Natural killer cell treated with Interleukin-12 subunit alpha and Interleukin-12 subunit beta and Interleukin-15 and Interleukin-18, amount 100 ng/mL, for 72 hours (primary cell): ENCODE measurements at places on chromosomes 5 and 9.

- no peak for DNase-seq
Observed at GRCh38 chr9:115690786-115691496, 462.6 kb upstream of the PAPPA start.

DNA sequence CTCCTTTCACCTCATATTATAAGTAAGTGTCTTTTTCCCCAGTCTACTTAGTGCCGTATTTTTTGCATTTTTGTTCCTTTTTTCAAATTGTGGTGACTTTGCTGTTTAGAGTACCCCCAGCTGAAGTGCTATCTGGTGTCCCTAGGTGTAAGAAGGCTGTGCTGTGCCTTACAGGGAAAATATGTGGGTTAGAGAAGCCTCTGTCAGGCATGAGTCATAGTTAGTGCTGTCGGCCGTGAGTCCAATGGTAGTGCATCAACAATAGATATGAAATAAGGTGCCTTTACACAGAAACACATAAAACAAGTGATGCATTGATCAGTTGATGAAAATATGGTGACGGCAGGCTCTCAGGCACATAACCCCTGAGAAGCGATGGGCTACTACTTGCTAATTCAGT lies 20.1 kb downstream of the SYK start:
- DNase-seq, result no peak

DNA sequence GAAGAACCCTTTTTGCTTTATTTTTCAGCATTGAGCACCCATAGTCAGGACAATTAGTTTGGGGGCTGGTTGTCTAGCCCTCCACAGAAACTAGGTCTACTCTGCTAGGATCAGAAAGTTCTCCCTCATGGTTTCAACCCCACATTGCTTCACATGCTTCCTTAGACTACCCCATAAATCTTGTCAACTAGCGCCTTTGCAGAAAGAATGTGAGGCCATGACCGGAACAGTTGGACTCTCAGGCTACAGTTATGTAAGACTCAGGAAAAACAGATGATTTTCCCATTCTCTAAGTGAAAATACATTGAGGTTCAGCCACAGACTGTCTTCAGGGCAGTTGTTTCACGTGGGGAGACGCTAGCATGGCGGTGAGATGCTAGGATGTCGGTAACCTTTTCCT lies 255.6 kb downstream of the NR3C1 start:
- DNase-seq, result no peak

- peak; percentile 45 for DNase-seq
Observed at GRCh38 chr5:1343315-1343751, 1.6 kb downstream of the CLPTM1L start.

- DNase-seq, result no peak
Observed at GRCh38 chr5:138391859-138392386, 39.4 kb downstream of the KDM3B start.

DNA sequence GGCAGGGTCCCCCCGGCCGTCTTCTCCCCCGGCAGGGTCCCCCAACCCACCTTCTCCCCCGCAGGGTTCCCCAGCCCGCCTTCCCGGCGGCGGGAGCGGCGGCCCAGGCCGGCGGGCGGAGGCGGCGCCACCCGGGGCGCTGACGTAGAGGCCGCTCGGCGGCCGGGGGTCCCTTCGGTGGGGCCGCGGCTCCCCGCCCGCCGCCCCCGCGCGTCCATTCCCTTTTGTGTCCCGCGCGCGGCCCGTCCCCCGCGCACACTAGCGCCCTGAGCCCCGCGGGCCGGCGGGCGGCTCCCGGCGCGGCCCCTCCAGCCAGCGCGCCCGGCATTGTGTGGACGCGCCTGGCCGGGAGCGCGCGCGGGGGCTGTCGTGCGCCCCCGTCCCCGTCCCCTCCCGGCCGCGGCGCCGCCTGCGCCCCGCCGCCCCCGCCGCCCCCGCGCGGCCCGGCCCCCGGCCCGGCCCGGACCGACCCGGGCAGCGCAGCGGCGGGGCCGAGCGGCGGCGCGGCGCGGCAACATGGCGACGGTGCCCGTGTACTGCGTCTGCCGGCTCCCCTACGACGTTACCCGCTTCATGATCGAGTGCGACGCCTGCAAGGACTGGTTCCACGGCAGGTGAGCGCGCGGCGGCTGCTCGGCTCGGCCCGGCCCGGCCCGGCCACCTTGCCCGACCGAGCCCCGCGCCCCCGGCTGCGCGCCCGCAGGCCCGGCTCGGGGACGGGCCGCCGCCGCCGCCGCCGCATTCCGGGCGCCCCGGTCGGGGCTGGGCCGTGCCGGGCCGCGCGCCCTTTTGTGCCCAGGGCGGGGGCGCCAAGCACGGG lies at the start of gene PHF2:
Gene PHF2, plus strand, starts transcription at position 327 of the 820 bp plus-strand sequence. Its CDS starts 190 bp downstream, at position 517.
- no peak for DNase-seq

DNA sequence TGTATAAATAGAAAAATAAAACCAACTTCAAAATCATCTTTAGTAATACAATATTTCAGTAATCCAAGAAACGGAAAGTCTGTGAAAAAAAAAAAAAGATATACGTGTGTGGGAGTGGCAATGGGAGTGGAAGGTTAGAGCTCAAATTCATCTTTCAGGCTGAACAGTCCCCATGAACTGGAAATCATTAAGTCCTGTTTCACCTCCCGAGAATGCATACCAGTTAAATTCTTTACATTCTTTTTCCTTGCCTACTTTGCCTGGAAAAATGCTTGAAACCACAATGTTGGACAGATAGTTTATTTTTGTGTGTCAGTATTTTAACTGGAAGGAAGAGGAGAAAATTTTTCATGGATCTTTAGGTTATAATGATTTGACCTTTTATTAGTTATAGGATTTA lies 166.8 kb downstream of the MUSK start:
- no peak for DNase-seq

DNA sequence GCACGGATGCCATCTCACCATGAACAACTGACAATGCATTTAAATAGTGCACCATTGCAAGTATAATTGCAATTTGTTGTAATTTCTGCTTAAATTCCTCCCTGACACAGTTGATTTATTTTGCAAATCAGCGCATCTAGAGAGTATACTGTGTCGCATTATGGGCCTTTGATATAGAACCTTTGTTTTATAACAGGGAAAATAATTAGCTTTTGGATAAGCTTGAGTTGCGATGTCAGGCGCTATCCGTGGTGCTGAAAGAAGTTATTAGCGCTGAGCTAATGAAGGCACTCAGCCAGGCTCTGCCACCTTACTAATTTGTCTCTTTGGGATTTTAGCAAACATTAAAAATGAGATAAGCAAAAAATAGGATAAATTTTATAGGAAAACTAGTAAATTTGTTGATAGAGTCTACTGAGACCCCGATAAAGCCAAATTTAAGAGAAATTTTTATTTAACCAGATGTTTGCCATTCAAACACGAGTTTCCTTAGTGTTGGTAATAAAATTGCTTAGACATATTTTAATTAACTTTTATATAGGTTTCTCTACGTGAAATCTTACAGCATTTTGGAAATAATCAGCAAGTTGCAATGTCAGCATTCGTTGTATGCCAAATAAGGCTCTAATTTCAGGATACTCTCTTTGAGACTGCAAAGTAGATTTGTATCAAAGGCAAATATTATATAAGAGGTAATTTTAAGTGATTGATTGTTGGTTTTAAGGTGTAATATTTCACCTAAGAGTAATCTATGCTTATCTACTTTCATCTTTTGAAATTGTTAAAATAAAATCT lies 355.5 kb downstream of the TLR4 start:
- DNase-seq, result no peak

DNA sequence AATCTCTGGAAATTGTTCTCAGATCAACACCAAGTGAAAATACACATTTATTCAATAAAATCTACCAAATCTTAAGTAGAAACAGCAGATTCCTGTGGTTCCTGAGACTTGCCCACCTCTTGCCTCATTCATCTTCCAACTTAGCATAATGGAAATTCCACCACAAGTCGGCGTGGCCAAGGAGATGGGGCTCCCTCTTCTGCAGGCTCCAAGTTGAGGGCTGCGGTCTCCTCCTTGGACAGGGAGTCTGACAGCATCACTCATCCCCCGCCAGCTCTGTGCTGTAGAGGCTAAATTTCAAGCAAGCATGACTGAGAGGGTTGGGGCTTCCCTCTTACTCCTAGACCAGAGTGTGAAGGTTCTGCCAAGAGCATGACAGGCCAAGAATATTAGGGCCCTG lies 273.7 kb downstream of the DIRAS2 start:
- DNase-seq, result no peak

DNA sequence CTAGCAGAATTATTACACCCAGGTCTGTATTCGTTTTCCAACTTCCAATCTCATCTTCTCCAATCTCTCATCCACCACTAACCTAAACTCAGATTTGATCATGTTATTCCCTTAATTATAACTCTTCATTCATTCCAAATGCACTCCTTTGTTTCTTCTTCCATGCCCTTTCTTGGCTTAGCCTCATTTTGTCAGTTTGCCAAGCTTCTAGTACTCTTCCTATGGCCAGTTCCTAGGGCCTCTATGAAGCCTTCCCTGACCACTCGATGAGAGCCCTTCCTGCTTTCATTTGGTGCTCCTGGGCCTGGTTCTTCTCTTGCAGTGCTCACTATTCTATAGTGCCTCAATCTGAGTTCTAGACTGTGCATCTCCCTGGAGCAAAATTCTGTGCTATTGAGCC lies 5.8 kb downstream of the FAM219A start:
- no peak for DNase-seq

- DNase-seq, result no peak
Observed at GRCh38 chr9:113154471-113154870, 3.7 kb downstream of the SLC31A2 start.

DNA sequence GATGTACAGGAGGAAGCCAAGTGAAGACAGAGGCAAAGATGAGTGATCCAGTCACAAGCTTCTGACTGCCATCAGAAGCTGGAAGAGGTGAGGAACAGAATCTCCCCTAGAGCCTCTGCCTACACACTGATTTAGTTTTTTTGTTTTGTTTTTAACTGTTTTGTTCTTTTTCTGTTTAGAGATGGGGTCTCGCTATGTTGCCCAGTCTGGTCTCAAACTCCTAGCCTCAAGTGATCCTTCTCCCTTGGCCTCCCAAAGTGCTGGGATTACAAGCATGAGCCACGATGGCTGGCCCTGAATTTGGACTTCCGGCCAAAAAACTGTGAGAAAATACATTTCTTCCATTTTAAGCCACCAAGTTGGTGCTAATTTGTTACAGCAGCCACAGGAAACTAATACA lies 204.7 kb upstream of the ZNF608 start:
- DNase-seq, result no peak

DNA sequence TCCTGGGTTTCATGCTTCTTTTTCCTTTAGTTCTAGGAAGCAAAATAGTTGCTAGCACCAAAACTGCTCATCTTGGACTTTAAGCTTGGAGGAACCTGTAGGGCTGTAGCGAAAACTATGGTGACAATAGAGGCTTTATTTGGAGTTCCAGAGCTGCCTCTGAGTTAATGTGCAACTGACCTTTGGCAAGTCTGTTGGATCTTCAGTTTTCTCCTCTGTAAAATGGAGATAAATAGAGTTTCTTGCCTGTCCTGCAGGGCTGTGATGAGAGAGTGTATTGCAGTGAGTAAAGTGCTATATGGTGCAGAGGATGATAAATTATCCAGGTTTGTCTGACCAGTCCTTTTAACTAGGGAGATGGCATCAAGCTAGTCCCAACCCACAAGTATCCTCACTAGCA lies 417.0 kb downstream of the MAN2A1 start:
- DNase-seq, result no peak

- no peak for DNase-seq
Observed at GRCh38 chr5:102715082-102715807, 39.9 kb upstream of the PAM start.

DNA sequence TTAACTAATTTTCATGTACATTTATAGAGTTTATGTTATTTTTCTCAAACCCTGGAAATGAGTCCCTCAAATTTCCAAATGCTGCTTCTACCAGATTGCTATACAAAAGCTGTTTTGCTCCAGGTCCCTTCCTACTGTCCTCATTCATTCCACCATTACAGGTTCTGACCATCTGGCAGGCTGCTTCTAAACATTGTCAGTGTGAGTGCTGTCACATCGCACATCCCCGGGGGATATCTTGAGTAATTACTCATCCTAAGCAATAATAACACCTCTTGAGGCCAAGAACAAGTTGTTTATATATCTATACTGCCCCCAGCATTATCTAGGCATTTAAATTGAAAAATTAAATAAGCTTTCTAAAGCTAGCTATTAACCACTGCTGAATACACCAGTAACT lies 1675.3 kb upstream of the CDH6 start:
- no peak for DNase-seq

DNA sequence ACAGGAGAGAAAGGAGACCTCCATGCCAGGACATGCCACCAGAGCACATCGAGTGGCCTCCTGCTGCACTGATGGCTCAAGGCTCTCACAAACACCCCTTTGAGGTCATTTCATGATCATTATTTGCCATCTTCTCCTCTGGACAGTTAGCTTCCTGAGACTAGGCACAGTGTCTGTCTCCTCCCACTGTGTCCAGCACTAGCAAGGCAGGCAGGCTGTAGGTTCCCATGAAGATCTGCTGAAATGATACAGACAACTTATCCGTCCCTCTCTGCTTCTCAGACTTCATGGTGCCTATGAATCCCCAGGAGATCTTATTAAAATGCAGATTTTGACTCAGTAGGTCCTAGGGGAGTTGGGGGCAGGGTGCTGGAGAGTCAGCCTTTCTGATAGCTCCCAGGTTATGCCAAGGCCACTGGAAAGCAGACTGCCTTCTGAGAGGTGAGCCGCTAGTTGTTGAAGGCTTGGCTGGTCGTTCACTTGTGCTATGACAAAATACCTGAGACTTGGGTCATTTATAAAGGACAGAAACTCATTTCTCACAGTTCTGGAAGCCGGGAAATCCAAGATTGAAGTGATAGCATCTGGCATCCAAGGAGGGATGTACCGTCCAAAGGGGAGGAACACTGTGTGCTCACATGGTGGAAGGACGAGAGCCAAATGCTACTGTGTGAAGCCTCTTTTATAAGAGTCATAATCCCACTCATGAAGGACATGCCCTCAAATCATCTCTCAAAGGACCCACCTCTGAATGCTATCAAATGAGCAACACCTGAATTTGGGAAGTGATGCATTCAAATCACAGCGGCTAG lies 183.4 kb downstream of the SPOCK1 start:
- no peak for DNase-seq

GRCh38 chr9:134419684-134420076 lies 93.4 kb downstream of the RXRA start:
- DNase-seq, result no peak

DNA sequence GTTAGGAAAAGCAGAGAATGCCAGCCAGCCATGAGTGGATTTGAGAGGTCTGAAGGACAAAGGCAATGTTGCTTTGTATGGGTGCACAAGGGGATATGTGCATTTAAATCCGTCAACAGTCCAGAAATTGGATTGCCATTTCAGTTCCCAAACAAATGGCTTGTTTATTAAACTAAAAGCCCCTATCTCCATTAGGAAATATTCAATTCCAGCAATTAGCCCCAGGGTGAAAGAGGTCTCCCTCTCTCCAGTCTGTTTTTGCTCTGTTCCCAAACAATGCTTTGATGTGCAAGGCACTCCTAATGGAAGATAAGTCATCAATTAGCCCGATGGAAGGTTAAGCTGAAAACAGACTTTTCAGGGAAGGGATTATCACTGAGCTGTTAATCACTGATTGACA lies 101.3 kb downstream of the C9orf152 start:
- no peak for DNase-seq

DNA sequence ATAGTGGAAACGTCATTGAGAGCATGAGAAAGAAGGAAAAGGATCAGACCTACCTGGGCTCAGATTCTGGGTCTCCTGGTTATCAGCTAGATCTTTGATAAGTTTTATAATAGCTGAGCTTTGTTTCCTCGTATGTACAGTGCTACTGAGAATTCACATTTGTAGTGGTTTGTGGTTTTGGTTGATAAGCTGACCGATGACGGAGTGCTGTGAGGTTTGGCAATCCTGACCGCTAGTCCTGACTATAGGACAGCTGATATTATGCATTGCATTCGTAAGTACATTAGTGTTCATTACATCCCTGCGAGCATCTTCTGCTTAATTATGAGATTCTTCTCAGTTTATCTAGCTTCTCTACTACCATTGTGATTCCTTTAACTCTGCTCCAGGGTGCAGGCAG lies 190.7 kb upstream of the SLC27A6 start:
- DNase-seq, result no peak
